ENCODE measurements at places on chromosomes 11 and 22.

- DNase-seq = no peak
Observed at GRCh38 chr11:27291302-27291889, 71.6 kb downstream of the CCDC34 start.

- no peak for DNase-seq
Observed at GRCh38 chr11:102799681-102800340, 1.9 kb upstream of the MMP1 start.

GRCh38 chr11:14141676-14142075 lies 179.2 kb downstream of the SPON1 start:
- no peak for DNase-seq

DNA sequence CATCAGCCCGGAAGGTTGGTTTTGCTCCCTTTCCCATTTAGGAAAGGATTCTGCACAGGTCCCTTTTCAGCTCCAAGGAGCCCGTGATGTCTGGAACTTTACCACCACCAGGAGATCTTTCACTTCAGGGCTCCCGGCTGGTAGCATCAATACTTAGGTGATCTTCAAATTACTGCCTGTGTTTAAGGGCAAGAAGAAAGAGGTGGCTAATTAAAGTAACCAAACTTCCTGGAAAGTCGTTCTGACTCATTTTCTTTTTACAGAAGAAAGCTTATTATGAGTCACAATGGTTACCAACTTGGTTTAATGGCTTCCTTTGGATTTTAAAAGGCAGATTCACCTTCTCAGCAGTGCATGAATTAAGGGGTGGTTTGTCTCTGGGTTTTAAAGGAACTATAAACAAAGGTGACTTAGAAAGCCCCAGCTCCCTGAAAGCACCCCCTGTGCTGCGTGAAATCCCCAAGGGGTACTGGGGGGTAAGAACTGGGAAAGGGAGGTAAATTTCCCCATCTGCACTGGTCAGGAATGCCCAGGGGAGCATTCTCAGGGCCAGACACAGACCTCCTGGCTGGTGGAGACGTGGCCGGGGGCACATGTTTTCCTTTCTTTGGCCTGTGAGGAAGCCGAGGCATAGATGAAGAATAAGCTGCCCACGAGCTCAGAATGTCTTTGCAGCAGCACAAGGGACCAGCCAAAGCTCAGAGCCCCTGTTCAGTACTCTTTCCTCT lies 8.8 kb downstream of the POU2F3 start:
- DNase-seq = no peak

DNA sequence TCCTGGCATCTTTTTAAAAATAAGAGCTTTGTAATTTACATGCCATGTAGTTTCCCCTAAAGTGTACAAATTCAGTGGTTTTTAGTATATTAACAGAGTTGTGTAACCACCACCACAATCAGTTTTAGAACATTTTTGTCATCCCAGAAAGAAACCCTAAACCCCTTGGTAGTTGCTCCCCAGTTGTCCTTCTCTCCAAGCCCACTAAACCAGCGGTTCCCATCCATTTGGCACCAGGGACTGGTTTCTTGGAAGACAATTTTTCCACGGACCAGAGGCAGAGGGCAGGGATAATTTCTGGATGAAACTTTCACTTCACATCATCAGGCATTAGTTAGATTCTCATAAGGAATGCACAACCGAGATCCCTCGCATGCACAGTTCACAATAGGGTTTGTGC lies 22.6 kb downstream of the CABIN1 start:
- no peak for DNase-seq

DNA sequence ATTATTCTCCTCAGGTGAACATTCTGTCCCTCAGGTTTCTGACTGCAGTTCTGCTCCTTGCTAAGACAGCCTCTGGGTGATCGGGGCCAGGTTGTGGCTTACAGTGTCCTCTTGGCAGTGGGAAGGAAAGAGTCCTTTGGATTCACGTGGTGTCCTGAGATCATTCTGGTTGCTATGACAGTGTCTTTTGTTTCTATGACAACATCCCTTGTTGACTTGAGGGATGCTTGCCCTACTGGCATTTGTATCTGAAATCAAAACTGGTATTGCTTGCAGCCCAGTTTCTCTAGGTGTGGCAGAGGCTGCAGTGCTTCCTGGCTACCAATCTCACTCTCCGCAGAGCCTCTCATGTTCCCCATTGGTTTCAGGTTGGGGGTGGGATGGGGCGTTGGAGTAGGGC lies 151.8 kb upstream of the CCDC90B start:
- no peak for DNase-seq

DNA sequence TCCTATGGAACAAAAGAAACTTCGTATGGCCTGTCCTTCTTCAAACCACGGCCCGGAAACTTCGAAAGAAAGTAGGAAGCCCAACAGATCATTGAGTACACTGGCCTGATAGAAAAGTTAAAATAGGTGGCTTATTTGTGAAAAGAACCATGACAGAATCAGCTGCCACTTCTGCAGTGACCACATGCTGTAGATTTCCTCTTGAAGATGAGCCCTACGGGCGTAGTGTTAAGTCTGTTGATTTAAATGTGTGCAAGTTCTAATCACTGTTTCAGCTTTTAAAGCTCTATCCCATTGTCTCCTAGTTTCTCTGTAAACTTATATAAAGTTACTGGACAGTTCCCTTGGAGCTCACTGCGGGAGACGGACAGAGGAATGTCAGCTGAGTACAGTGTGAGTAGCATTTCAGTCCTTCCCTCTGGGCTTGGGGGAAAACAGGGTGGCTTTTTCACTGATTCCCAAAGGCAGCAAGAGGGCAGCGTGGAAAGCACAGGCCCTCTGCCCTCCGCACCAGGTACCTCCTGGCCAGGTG lies 17.8 kb downstream of the SAMM50 start:
- DNase-seq = no peak

GRCh38 chr11:17489751-17490150 lies 13.1 kb upstream of the ABCC8 start:
- DNase-seq = no peak

- DNase-seq = no peak
Observed at GRCh38 chr22:44276041-44276440, 36.7 kb downstream of the SHISAL1 start.
